AG08395 (cell line): ENCODE measurements at places on chromosomes 3 and 15.

DNA sequence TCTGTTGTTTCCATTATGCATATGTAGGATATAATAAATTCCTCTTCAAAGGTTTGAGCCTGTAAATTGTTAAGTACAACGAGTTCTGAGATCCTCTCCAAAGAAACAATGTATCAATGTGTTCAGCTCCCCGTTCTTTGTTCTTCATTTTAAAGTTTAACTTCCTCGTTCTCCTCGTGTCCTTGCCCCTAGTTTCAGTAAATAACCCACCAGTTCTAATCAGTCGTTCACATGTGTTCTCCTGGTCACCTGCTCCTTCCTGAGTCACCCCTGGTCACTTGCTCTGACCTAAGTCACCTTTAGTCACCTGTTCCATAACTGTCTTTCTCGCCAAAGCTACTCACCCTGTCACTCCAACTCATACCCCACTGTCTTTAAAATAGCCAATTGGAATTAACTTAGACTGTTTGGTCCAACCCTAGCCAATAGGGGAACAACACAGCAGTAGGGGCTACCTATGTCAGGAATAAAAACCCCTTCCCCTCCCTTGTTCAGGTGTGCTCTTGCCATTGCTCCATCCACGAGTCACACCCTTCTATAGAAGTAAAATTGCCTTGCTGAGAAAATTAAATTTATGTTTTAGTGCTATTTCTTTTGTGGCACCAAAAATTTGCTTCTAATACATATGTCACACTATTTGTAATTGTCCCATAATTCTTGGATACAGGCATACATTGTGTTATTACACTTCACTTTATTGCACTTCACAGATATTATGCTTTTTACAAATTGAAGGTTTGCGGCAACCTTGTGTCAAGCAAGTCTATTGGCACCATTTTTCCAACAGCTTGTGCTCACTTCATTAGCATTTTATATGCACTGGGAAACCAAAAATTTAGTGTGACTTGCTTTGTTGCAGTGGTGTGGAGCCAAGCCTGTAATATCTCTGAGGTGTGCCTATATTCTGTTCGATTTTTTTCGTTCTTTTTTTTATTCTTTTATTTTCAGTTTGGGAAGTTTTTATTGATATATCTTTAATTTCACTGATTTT is 15.3 kb upstream of the MCF2L2 start:
- DNase-seq: no peak

GRCh38 chr3:60053526-60054265 is 1003.9 kb upstream of the CFAP20DC start:
- peak; percentile 38 for DNase-seq

GRCh38 chr15:73626072-73626471 is 7.1 kb downstream of the NPTN start:
- DNase-seq: no peak

DNA sequence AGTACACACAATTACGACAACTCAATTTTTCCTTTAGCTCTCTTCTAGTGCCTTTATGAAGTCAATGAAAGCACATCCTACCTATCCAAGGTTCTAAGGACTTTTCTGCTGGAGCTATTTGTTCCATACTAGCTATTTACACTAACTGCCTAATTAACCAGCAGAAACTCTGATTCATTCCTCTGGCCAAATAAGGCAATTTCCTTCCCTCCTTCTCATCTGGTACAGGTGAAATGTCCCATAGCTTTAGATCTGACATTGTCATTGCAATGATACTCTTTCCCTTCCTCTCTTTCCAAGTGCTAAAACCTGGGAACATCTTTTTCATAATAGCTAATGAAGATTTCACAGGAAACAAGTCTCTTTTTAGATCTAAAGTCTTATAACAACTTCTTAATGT is 521.7 kb downstream of the SOX2 start:
- DNase-seq: no peak

GRCh38 chr15:99978426-99978825 is 245.2 kb upstream of the LYSMD4 start:
- no peak for DNase-seq

- DNase-seq: no peak
Observed at GRCh38 chr15:60002528-60003218, 1.4 kb upstream of the FOXB1 start.

DNA sequence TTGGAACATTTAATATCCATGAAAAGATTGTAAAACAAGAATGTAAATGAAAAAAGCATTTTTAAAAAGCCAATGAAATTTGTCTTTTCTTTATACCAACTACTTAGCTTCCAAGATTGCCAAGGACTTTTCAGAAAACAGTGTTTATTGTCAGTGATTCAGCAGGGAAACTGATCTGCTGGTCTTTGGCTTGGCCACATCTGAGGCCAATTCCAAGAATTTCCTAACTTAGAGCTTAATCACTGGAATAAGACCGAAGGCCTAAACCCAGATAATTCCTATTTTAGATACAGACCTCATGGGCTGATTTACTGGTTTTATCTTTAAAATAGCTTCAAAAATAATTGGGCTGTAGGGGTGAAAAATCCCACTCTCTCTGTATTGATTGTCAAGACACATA is 260.5 kb upstream of the RORA start:
- DNase-seq: no peak

DNA sequence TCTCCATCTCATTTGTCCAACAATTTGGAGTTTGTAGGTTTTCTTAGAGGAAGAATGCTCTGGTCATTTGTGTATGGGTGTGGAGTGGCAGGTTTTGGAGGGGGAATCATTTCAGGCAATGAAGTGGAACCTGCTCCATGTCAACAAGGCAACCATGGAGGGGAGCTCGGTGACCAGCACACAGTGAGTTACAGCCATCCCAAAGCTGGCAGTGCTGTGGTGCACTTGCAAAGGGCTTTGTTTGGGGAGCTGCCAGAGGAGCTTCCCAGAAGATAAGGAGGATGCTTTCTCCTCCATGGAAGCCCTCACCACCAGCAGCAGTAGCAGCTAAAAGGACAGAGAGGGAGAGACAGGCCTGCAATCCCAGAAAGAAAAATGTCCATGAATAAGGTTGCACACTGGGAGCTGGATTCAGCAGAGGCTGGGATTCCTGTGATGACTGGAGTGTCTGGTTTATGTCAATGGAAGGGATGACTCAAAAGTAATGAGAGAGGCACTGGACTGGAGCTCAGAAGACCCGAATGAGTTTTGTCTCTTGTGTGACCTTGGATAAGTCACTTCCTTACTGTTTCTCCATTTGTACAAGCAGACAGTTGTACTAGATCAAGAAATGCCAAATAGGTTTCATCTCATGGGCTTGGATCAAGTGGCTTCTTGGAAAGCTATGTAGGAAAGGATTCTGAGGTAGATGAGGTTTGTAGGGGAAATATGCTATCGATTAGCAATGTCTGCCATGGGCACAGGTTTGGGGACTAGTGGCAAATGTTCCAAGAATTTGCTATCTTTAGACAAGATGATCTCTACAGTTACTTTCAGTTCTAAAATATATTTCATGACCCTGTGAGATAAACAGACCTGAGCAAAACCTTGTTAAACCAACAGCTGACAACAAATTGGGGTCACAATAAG is 27.2 kb upstream of the UBE2Q2 start:
- DNase-seq: no peak

- DNase-seq: no peak
Observed at GRCh38 chr15:65408324-65409035, 14.3 kb downstream of the IGDCC4 start.

DNA sequence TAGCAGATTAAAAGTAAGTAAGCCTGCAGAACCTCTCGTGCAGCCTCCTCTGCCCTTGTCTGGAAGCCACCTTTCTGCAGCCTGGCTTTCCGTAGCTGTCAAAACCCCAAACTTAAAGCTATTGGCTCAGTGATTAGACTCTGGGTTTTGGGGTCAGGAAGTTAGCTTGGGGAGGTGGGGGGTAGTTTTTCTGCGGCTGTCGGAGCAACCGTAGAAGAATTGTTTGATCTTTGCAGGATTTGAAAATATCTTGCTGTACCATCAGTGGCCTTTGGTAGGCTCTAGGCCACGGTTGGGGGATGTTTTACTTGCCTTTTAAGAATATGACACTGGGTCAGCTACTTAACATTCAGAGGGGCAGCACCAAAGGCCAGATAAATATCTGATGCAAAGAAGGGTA is 88.4 kb upstream of the RASGRP1 start:
- DNase-seq: no peak

DNA sequence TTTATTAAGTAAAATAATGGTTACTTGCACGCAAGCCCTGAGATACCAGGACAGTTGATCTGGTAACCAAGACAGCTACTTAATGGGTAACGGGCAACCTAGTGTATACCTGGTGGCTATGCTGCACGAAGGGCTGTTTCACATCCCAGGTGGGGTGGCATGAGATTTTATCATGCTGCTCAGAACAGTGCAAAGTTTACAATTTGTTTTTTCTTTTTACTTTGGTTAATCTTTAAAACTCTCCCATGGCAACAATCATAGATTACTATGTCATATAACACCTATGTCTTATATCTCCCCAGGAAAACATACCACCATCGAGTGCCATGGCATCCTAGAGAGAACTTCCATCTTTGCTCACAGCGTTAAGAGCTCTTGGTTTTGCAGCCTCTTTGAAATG is 32.2 kb upstream of the SLC28A1 start:
- DNase-seq: no peak

DNA sequence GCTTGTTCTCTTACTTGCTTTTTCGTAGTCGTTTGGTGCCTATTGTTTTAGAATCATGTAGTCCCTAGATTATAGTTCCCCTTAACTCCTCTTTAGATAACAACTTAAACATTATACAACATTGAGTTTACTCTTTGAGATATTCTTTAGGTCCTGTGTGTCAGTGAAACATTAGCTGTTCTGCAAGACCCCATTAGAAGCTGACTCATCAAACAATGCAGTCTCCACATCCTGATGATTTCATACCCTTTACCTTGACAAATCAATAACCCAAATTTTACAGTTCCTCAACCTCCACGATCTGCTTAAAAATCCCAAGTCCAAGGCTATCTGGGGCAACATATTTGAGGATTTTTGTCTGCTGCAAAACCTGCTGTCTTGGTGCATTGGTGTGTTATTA is 582.9 kb downstream of the NSUN3 start:
- no peak for DNase-seq

DNA sequence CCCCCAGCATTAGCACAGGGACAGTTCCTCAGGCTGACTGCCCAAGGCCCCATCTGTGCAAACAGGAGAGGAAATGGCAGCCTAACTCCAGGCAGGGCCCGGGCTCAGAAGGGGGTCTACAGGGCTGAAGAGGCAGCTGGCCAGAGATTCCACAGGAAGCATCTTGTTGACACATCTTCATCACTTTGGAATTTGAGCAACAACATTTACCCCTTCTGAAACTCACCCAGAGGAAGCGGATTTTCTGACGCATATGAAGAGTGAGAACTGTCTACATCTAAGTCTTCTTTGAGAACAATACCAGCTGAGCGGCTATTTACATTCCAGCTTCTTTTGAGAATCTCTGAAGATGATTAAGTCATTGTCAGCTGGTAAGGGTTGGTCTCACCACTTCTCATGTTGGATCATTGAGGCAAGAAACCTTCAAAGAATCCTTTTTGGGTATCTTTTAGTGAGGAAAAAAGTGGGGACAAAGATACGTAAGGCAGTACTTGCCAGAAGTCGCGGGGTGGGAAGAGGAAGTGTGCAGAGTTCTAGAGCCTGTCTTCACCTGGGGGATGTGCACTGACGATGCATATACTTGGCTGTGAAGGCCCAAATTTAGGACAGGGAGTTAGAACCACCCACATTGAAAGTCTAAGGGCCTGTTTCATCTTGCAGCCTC is 25.4 kb upstream of the SRP14 start:
- peak; percentile 41 for DNase-seq

DNA sequence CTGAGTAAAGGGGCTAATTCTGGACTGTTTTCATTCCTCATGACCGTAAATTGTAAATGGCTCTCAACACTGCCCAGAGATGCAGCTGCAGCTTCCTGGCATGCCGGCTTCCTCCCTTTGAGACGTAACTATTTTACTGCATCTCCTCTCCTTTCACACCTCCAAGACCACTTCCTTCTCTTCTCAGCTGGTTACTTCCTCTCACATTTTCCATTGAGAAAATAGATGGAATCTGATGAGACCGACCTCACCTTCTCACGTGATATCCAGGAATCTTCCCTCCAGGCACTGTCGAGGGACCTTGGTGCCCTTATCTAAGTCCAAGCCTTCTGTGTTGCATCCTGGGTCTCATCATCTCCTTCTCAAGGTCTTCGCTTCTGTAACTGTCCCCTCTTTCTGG is 12.7 kb downstream of the LYSMD4 start:
- DNase-seq: no peak

- no peak for DNase-seq
Observed at GRCh38 chr3:163058031-163058854, 1561.6 kb downstream of the OTOL1 start.

DNA sequence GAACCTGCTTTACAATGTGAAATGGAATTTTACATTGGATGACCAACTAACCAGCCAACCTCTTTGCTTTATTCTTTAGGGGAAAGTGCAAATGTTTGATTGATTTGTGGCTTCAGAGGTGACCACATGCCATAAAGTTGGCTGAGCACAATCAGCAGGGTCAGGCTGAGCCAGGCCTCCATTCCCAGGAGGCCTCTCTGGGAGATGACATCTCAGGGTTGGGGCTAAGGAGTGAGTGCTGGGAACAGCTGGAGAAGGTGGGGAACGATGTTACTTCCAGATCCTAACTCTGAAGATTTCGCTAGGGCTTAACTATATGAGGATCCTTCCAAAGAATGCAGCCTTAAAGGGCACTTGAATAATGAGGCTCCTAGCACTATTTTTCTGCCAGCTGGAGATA is 131.7 kb downstream of the ATP10A start:
- no peak for DNase-seq

DNA sequence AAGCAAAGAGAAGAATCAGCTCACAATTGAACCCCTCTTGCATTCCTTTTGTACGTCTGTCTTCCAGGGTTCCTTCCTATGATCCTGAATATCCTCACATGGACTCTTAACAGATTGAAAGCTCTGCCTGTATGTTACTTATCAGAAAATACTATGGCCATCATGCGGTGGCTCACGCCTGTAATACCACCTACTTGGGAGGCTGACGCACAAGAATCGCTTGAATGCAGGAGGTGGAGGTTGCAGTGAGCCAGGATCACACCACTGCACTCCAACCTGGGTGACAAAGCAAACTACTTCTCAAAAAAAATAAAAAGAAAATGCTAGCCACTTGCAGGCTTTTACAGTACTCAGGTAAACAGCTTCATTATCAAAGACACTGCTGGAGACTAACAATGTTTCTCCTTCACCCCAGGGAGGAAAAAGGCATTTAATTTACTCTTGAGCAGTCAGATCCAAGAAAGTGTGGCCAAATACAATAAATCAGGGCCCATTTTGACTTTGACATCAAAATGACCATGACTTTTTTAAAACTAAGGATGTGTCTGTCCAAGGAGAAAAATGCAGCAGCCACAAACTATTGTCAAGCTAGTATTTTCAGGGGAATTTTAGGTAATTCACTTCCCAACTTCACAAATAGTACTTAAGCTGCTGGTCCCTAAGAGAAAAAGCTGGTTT is 27.3 kb downstream of the NPTN start:
- DNase-seq: no peak

DNA sequence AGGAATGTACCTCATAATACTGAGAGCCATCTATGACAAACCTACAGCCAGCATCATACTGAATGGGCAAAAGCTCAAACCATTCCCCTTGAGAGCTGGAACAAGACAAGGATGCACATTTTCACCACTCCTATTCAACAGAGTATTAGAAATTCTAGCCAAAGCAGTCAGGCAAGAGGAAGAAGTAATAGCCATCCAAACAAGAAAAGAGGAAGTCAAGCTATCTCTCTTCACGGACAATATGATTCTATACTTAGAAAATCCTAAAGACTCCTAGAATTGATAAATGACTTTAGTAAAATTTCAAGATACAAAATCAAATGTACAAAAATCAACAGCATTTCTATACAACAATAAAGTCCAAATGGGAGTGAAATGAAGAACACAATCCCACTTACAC is 30.2 kb downstream of the OCA2 start:
- no peak for DNase-seq

- DNase-seq: peak; percentile 85
Observed at GRCh38 chr3:18444595-18445400, 19.7 kb upstream of the SATB1 start.
